ENCODE measurements at places on chromosomes 11 and 22.

DNA sequence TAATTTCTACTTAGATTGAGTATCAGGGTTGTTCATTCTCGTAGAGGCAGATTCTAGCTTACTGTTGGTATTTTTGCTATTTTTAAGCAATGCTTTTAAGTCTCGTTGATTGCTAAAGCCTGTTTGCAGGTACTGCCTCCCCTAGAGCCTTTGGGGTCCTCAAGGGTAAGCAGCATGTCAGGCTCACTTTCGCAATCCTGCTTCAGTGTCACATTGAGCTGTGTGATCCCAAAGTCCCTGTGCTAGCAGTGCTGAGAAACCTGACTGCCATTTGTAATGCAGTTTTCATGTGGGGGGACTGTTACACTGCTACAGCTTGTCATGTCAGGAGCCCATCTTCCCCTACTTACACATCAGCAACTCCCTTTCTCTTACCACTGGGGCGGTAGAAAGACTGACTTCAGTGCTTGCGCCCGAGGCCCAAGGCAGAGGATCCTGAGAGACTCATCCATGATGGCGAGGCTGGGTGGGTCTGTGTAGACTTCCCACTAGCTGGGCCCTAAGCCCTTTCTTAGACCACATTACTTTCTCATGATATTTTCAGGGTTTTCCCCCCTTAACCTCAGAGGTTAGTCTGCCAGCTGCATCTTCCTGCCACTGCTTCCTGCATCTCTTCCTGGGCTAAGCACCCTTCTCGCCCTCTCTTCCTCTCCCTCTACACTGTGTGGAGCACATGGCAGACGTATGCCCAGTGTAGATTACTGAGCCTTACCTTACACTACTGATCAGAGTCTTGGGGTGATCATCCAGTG, 40.8 kb upstream of the ST14 start:
- DNase-seq, result no peak

- DNase-seq, result no peak
Observed at GRCh38 chr11:110433393-110434333, 3.9 kb downstream of the FDX1 start.

- DNase-seq, result no peak
Observed at GRCh38 chr11:118572981-118573550, 857 bp downstream of the ARCN1 start.

- DNase-seq, result no peak
Observed at GRCh38 chr22:43241699-43242386, 54.9 kb upstream of the TTLL12 start.

DNA sequence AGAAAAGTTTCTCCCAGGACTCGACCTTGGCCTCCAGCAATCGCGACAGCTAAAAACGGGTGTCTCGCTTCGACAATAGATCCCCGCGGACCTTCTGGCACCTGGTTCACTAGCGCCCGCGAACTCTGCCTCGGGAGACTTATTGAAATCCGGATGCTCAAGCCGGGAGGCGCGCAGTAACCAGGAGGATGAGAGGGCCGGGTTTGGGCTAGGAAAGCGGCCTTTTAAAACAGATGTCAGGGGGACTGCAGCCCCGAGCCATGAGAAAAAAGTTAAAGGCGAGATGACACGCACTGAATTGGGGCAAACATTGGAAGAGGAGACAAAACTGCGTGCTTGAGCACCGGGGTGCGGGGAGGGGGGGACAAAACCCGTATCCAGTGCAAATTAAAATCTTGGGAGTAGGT, 637 bp upstream of the ZBTB16 start:
- no peak for DNase-seq

- DNase-seq, result no peak
Observed at GRCh38 chr22:50301581-50301991, 5.9 kb downstream of the PLXNB2 start.

- DNase-seq, result no peak
Observed at GRCh38 chr11:18100926-18101656, 4.8 kb downstream of the SAAL1 start.

All from AG04450 (cell line).